ENCODE measurements at places on chromosomes 11 and 22.
A peak's percentile ranks its signal among the peaks of the same experiment; 100 is the strongest.

DNA sequence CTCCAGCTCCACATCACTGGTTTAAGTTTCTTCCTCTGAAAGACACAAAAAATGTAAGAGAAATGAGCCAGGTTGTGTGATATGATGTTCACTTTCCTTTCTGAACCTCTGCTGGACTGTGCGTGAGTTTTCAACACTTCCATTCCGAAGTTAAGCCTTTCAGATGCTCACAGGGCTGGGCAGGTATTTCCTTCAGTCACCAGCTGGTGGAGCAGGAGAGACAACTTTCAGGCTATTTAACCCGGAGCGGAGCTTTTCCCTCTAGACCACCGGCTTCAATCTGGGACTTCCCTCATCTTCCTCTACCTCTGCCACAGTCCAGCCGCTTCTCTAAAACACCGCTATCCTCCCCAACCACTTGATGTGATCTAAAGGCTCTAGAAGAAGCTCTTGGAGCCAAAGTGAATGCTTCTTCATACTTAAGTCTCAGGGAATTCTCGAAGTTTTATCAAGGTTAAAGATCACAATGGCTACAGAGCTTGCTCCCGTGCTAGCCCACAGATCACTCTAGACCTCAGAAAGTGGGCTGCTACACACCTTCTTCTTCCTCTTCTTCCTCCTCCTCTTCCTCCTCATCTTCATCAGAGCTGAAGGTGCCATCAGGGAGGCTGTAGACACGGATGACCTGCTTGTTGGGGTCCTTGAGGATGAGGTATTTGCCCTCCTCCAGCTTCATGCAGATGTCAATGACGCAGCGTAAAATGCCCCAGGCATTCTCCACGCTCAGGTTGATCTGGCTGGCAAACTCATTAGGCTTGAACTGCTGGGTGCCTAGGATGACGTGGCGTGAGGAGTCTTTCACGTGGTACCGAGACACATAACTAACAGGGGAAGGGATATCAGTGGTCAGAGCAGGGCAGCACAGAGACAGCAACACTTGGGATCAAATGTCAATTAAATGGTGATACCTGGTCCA is 4.4 kb upstream of the FOXRED2 start:
- no peak for DNase-seq

DNA sequence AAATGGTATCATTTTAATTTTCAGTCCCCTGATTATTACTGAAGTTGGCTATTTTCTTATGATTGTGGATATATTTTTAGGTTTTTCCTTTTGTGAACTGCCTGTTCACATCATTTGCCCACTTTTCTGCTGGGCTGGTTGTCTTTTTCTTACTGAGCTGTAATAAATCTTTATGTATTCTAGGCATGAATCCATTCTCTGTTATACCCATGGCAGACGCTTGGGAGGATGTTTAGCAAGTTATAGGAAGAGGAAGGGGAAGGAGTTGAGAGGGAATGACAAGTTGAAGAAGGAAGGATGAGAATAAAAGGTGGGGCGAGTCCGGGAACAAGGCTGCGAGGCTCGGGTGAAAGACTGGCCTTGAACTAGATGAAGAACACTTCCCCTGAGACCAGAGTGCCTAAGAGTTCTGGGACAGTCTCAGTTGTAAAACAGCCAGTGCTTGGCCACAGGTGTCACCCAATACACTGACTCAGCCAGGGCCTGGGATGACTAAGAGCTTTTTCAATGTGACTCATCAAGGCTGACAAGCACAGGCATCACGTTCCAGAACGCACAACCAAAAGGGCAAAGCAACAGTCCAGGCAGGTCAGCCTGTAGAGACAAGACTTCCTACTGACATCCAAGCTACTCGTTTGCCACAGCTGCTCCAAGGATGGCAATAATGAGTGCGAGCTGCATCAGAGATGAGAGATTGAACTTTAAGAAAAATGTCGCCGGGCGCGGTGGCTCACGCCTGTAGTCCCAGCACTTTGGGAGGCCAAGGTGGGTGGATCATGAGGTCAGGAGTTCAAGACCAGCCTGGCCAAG is 35.2 kb downstream of the LRFN4 start:
- no peak for DNase-seq

DNA sequence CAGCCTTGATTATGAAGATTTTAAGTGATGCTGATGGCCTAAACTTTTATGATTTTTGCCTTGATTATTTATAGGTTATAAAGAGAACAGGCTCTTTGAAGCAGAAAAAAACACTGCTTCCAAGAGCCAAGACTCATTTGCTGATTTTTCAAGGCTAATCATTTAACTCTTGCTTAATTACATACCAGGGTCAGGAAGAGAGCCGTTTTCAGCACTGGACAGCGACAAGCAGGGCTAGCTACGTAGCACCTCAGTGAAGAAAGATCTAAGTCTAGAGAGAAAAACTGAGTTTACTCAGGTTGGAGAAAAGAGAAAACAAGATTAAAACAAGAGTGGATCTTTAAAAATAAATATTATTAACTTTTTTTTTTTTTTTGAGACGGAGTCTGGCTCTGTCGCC is 615.4 kb upstream of the B3GAT1 start:
- DNase-seq = no peak

DNA sequence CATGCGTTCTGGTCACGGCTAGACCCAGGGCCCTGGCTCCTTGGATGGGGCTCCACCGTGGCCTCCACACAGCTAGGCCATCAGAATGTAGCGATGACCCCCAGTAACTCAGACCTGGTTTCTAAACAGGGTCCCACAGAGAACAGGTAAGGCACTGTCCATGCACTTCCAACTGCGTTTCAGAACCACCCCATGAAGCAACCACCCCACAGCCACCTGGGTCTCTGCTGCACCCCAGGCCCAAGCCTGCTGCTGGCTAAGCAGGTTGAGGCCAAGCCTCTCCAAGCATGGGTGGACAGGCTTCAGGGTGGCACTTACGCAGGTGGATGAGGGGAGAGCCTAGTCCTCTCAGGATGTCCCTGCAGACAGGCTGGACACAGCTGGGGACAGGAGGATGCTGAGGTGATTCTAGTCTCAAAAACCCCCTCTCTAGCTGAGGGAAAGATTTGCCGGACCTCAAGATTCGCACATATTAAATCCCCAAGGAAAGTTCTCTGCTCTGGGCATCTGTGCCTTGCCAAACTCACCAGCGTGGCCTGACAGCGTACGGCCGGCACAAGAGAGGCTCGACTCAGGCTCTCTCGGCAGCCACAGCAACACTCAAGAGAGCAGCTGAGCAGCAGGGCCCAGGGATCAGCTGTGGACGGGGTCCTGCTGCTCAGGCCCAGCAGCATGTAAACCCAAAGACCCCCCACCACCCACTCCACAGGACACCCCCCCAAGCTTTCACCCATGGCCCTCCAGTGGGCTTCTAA is 141.6 kb downstream of the CRYBB2 start:
- DNase-seq = no peak

GRCh38 chr11:44488165-44488965 is 77.1 kb upstream of the CD82 start:
- no peak for DNase-seq

GRCh38 chr11:130465263-130465662 is 16.8 kb downstream of the ADAMTS15 start:
- peak; percentile 4 for DNase-seq

DNA sequence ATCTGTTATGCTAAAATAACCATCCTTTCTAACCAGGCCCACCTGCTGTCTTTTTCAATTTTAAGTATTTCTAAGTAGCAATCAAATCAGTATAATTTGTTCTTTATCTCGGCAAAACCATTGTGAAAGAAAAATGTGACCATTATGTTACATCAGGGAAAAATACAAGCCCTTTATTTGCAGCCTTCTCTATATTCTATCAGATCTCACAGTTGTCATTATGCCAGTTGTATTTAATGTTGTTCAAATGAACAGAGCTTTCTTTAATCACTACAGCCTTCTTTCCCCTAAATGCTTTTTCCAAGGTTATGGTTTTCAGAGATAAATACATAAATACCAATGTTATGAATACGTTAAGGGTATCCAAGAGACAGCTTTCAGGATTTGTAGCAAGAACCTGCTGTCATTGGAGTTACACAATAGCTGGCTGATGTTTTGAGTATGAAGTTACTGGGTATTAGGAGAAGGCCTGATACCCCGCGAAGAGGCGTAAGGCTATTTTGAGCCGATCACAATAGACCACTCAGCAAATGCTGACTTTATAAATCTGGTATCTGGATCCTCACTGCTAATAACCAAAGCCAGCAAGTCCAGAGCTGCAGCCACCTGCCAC is 406.3 kb downstream of the CADM1 start:
- no peak for DNase-seq

- no peak for DNase-seq
These were observed 4.0 kb downstream of the PRR33 start for GRCh38 chr11:1887451-1888346.

- DNase-seq = no peak
These were observed 629.0 kb downstream of the TBC1D22A start for GRCh38 chr22:47391169-47392053.

DNA sequence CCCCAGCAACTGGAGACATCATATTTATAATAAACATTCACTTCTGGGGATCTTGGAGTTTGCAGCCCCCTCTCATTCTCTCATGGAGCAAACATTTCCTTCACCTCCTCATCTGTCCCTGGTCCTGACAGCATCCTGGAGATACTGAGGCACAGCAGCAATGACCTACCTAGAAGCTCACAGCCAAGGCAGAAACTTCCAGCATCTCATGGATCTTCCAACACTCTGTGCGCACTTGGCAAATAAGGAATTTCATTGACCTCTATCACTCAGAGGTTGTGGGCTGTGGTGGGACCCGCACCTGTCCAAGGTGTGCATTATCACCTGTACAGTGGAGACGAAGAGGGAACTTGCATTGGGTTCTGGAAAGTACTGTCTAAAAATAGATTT is 109.8 kb downstream of the GGTLC2 start:
- no peak for DNase-seq

DNA sequence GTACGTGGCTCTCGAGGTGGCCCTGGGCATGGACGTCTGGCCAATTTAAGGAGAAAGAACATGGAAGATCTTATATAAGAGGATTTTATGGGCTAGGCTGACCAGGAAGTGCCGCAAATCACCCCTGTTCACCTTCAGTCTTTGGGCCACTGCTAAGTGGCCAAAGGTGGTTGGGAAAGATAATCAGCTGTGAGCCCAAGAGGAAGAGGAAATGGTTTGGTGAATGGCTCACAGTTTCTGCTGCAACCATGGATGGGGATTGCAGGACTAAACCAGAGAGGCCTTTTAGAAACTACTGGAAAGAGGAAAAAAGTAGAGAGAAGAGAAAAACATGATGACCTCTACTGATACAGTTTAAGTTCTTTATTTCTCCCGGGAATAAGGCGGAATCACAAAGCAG is 96.0 kb upstream of the ARHGAP20 start:
- peak; percentile 37 for DNase-seq

DNA sequence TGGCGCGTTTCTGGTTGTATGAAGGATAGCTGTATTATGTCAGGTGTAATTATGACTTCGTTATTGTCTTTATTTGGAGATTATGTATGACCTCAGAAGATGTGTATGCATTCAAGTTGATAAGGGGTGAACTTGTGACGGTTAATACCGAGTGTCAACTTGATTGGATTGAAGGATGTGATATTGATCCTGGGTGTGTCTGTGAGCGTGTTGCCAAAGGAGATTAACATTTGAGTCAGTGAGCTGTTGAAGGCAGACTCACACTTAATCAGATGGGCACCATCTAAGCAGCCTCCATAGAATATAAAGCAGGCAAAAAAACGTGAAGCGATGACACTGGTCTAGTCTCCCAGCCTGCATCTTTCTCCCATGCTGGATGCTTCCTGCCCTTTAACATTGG is 15.3 kb upstream of the CD82 start:
- DNase-seq = no peak

GRCh38 chr22:38638728-38639127 is 17.5 kb downstream of the FAM227A start:
- DNase-seq = no peak

DNA sequence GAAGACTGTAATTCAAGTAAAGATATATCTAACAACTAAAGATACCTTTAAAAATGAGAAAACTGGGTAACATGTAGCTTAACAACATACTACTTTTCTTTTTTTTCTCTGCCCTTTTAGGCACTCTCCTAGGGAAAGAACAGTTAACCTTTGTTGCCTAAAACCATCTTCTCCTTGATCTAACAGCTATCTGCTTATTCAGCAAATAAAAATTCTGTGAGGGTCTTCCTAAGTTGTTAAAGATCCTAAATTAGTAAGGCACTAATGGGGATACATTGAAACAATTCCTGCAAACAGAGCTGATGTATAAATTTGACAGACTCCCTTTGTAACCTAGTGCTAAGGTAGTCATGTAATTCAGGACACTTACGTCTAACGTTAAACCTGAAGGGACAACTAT is 39.1 kb downstream of the MTMR2 start:
- no peak for DNase-seq

- DNase-seq = no peak
These were observed 929.8 kb upstream of the CNTN5 start for GRCh38 chr11:98090861-98091505.

DNA sequence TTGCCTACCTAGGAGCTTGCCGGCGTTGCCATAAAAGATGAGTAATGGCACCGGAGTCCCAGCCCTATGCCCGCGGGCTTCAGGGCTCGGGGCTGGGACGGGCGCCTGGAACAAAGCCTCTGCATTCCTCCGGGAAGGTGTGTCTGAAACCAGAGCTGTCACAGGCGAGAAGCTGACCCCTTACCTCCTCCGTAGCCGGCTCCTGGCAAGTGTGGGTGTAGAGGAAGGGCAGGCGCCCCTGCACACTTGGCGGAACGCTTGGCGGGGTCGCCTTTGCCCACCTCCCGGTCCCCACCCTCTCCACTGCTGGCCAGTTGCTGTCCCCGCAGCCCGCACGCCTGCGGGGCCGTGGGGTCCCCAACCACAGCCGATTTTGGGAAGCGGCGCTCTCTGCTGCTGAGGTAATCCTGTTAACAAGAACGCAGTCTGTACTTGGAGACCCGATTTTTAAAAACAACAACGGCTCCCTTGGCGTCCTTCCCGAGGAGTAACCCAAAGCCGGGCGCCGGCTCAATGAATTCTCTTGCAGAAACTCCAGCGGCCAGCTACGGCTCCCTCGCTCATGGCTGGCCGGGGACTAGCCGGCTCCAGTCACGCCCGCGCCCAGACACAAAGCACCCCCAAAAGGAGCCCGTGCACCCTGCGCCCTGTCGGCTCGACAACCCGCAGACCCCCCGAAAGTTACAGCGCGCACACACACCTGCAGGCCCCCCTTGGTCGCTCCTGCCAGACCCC is 89.2 kb downstream of the PLEKHA7 start:
- DNase-seq = no peak

Measured in inflammatory macrophage treated with lipopolysaccharide for 1 hour (primary cell).